ENCODE measurements at places on chromosomes 5 and 9.

- DNase-seq = no peak
These were observed 11.9 kb downstream of the VAV2 start for GRCh38 chr9:133979921-133980863.

- no peak for DNase-seq
These were observed 966 bp downstream of the SNX2 start for GRCh38 chr5:122775550-122776542.

GRCh38 chr9:120867676-120868338 lies 9.2 kb downstream of the PHF19 start:
- DNase-seq = no peak

GRCh38 chr5:157819502-157820115 lies 39.3 kb downstream of the CLINT1 start:
- no peak for DNase-seq

GRCh38 chr5:174074369-174074768 lies 28.9 kb downstream of the NSG2 start:
- no peak for DNase-seq

- DNase-seq = no peak
These were observed 252.8 kb downstream of the PSAT1 start for GRCh38 chr9:78549711-78550110.

DNA sequence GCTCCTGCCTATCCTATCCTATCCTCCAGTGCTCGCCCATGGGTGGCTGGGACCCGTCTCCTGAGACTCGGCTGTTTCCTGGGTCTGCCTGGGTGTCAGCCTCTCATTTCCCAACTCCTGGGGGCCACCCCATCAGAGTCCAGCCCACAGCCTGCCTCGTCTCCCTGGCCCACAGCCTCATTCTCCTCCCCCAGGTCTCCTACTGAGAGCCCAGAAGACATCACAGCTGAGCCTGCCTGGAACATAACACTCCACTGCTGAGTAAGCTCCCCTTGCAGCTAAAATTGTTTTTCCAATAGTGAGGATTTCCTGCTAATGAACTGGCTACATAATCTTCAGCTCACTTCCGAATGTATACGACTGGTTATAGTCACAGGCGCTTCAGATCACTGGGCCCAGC lies 95.3 kb downstream of the TTLL11 start:
- DNase-seq = no peak
